ENCODE measurements at places on chromosomes 2 and 18. TPM values are rescaled to one million over a fixed set of nuclear protein-coding genes. Genes with fewer than 3 reads are reported as not detected.

- no peak for DNase-seq
Measured at GRCh38 chr2:205477016-205477705, 205.1 kb upstream of the NRP2 start.

DNA sequence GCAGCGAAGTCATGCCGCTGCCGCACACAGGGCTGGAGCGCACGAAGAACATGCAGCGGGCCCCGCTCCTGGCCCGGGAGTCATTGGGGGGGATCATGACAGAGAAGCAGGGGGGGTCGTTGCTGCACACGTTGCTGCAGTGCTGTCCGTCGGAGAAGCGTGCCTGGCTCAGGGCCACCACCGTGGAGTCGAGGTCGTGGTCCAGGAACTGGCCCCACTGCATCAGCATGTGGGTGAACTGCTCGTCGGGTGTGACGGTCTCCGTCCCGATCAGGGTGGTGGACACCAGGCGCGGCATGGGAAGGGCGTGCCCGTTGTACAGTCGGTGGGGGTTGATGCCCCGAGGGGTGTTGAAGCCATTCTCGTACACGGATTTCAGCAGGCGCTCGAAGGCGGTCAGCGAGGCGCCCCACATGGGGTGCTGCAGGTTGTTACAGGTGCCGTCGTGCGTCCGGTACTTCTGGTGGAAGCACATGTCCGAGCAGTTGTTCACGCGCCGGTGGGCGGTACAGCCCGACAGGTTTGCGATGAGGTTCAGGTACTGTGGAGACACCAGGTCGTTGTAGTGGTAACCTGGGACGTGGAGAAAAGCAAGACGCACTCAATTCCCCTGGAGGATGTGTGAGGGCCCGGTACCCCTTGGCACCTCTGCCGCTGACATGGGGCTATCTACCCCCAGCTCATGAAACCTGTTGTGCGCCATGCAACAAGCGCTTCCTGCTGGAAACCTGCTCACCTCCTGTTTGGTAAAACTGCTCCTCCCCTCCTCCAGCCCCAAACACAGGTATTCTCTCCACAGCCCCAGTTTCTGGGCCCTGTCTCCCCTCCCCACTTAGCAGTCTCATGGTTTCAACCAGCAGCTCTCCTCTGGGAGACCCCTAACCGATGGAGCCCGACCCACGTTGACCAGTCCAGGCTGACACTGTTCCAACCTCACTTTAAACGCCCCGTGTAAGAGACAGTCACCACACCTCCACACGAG lies 94.9 kb downstream of the PXDN start:
- no peak for DNase-seq

DNA sequence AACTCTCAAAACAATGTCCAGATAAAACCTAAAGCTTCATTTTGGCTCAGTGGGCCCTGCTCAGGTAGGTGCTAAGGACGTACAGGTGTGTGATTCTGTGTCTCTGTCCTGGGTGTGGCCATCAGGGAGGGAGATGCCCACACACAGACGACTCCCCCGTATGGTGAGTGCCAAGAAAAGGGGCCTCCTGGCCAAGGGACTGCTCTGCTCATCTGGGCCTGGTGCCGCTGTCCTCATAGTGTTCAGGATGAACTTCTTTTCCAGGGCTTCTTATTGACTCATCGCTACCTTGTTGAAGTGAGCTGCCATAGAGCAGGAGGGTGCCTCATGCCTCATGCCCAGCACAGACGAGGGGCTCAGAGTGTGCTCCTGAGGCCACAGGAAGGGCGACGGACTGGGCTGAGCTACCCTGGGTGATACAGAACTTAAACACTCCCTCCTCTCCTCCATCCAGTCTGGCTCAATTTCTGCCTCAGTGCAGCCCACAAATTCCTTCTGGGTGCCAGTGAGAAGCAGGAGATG lies 57.8 kb downstream of the ITGB1BP1 start:
- no peak for DNase-seq

DNA sequence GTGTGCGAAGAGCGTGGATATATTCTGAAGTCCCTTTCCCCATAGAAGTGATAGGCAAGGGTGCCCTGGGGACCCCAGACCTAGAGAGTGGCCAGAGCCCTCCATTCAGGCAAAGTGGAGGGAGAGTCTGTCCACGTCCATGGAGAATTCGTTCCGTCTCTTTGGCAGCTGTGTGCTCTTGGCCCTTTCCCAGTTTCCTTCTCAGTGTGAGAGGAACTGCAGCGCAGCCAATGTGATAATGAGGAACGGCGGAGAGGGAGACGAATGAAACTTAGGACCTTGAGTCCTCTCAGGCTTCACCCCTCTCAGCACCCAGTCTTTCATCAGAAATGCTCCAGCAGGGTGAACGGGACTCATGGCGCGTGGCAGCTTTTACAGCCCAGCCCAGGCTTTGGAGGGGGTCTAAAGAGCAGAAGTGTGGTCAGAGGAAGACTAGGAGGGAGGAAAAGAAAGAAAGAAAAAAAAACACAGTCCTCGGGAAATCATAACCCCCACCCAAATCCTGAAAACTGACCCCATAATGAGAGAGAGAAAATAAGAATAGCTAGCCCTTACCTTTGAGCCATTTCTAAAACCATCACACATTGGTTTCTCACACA lies 95.0 kb upstream of the RIOK3 start:
- peak; percentile 79 for DNase-seq

TMEM178A gene
- 5.4 TPM for total RNA-seq

TCF23 gene
- not detected for total RNA-seq

TM4SF20 gene
- not detected for total RNA-seq

EVX2 gene
- not detected for total RNA-seq

LOXHD1 gene
- 0.59 TPM for total RNA-seq

Measured in left cardiac atrium (tissue), 4 donors.